ENCODE measurements at places on chromosomes 7 and 10. TPM values are rescaled to one million over a fixed set of nuclear protein-coding genes. Genes with fewer than 3 reads are reported as not detected.

- DNase-seq, result no peak
Observed at GRCh38 chr7:5278766-5279165, 4.0 kb upstream of the SLC29A4 start.

DNA sequence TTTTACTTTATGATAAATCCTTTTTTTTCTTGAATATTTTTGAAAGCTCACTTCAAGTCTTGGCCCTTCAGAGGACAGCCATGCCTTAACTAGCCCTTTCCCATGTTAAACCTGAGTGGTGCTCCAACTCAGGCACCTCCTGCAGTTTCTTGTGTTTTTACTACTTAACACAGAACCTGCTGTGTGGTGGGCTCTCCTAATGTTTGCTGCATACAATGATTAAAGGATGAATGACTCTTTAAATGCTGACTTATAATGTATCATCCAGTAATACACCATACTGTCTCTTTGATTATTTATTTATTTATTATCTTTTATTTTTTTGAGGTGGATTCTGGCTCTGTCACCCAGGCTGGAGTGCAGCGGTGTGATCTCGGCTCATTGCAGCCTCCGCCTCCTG is 179.4 kb downstream of the SEMA3E start:
- no peak for DNase-seq

DNA sequence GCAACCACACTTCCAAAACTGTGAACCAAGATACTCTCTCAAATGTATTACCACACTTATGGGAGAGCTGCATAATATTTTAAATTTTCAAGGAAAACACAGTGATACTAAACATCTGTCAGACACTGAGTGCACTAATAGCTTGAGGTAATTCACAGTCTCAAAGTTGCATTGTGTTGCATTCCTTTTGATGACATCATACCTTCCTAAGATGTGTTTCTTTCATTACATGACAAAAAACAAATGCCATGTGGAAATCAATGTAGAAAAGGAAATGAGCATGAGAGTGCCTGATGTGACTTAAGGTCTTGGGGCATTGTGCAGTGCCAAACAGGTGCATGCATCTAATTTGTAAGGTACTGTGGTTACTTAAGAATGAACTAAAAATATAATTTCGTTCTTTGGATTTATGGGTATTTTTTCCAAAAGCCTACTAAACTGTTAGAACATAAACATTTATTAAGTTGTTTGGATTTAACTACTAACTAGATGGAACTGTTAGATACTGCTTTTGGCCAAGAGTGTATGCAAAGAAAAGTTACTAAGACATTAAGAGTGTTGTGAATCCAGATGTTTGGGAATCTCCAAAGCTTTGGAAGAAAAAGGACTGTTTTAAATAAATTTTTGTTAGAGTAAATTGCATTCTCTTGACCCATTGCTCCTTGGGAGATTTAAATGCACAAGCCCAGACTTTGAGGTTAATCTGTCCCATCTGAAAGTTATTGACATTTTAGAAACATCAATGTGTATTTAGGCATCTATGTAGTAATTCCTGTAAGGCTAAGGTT is 496.2 kb upstream of the SEMA3D start:
- DNase-seq, result no peak

GRCh38 chr10:13180788-13181187 is 19.4 kb downstream of the MCM10 start:
- DNase-seq, result no peak

HACD1 gene
- 25.8 TPM for total RNA-seq

GRCh38 chr10:106559442-106559841 is 605.1 kb downstream of the SORCS1 start:
- no peak for DNase-seq

GRCh38 chr7:127578036-127578684 is 7.2 kb downstream of the GCC1 start:
- DNase-seq, result no peak

- DNase-seq, result no peak
Observed at GRCh38 chr7:40015790-40016296, 65.8 kb downstream of the CDK13 start.

- no peak for DNase-seq
Observed at GRCh38 chr7:13991791-13992595, 2.5 kb upstream of the ETV1 start.

DNA sequence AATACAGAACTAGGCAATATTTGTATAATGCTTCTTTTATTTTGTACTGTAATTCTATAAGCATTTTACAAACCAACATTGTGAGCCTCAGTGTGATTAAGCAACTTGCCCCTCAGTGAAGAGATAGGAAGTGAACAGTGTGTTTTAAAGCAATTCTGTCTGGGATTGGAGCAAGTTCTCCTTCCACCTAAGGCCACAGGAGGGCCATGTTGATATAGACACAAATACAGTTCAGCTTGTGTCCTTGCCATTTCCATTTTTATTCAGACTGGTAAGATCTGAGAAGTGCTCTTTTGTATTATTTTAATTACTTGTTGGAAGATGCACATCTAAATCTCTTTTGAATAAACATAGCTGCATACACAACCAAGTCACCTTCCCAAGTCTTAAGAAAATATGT is 416.3 kb upstream of the COBL start:
- no peak for DNase-seq

SNCG gene
- total RNA-seq, result 43.1 TPM

DNA sequence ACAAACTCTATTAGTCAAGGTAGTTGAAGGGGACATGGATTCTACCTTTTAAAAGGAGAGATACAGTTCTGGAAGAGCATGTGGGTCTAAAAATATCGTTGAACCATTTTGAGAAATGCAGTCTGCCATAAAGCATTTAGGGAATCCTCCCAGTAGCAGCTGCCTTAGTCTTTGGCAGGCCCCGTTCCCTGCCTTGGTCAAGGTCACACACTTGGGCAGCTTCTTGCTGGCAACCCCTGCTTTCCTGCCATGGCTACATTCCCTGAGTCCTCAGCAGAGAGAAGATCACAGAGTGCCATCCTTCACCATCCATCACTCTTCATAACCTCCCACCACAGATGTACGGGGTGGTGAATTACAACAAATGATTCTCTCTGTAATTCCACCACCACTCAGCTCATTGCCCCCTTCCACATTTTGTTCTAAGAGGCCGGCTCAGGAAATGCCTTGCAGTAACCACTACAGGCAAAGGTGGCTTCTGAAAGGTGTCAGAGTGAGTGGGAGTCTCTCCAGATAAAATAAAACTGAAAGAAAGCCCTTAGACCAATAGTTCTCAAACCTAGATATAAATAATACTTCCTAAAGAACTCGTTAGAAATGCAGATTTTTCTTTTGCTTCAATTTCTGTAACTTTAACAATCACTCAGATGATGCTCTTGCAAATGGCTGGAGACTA is 121.4 kb upstream of the STK17A start:
- DNase-seq, result no peak

- no peak for DNase-seq
Observed at GRCh38 chr10:69457771-69458237, 6.5 kb downstream of the TSPAN15 start.

MKX gene
- not detected for total RNA-seq

C1QL3 gene
- 0.11 TPM for total RNA-seq

DNA sequence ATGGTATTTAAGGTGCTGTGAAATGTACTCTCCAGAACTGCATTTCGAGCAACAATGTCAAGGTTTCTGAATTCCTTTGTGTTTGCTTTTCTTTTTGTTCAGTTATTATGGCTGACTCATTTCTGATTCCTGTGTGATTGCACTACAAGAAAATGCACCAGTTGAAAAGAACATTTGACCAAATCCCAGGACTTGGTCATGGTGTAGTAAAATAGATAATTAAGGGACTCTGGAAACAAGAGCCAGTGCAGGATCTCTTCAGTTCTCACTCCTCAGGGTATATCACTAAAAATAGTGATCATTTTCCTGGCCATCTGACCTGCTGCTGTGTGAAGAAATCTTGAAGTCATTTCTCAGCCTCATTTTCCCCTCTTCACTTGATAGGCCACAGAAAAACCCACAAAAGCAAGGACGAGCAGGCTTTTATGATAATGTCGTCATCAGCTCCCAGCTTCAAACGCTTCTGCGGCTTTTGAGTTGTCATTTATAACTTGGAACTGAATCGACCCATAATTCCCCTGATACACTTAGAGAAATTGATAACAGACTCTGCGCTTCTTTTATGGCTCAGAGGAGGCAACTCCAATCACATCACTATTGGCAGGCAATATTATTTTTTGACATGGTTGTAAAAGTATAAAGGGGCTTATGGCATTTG is 274.7 kb downstream of the HDAC9 start:
- DNase-seq, result no peak

DNA sequence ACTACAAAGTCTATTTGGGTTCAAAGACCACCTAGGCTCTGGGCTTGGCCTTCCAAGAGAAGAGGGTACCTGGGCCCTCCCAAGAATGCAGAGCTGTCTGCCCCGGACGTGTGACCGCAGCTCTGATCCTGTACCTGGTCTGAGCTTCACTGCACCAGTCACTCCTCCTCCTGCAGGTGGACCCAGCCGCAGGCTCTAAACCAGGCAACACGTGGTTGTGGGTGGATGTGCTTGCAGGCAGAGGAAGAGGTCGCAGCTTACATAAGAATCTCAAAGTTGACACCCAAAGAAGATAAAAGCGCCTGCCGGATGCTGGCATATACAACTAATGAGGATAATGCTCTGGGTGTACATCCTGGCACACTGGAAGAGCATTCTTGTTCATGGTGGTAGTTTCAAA is 9.4 kb upstream of the PFKP start:
- no peak for DNase-seq

DNA sequence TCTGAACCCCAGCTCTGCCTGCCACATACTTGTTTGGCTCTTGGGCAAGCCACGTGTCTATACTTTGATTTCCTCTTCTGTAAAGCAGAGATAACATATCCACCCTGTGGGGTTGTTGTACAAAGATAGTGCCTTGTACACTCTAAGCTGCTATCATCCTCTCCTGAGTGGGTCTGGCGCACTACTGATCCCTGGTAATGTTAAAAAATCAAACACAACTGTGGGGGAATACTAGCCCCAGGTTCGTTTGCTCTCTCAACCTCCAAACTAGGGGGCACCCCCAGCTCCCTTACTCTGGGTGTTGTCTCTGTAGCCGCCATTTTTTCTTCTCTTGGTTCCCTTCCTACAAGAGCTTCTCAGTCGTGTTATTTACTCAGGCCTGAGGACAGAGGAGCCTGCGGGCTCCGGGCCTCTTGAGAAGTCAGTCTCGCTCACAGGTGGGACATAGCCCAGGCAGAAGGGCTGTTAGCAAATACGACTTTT is 1.0 kb downstream of the POLM start:
- no peak for DNase-seq

NACAD gene
- 0.85 TPM for total RNA-seq

Data from pulmonary artery endothelial cell (primary cell).